ENCODE measurements at places on chromosomes 16 and 17.

DNA sequence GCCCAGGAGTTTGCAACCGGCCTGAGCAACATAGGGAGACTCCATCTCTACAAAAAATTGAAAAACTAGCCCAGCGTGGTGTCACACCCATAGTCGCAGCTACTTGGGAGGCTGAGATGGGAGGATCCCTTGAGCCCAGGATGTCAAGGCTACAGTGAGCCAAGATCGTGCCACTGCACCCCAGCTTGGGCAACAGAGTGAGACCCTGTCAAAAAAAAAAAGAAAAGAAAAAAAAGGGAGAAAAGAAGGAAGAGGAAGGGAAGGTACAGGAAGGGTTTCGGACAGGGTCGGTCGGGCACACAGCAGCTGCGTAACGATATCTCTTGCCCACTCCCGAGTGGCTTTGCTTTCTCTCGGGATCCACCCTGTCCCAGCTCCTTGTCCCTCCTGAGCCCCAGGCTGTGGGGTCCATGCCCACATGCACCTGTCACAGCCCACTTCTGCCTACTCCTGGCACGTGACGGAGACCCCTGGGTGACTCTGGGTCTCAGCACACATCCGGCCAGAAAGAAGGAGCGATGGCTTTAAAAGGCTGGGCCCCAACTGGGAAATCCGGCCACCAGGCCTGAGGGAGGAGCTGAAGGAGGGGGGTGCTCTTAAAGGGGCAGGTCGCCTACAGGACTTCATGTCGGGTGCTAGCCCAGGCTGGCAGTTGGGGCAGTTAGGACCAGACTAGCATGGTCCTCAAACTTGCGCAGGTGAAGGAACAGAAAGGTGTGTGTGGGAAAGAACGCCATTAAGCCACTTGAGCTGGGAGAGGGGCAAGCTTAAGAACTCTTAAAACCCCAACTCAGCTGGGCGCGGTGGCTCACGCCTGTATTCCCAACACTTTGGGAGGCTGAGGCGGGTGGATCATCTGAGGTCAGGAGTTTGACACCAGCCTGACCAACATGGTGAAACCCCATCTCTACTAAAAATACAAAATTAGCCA is at the start of gene GHDC:
Gene GHDC (minus strand): TSS at position 526 of the 931 bp plus-strand sequence. CDS start 913 bp downstream, outside the sequence.
- DNase-seq = peak; percentile 53

DNA sequence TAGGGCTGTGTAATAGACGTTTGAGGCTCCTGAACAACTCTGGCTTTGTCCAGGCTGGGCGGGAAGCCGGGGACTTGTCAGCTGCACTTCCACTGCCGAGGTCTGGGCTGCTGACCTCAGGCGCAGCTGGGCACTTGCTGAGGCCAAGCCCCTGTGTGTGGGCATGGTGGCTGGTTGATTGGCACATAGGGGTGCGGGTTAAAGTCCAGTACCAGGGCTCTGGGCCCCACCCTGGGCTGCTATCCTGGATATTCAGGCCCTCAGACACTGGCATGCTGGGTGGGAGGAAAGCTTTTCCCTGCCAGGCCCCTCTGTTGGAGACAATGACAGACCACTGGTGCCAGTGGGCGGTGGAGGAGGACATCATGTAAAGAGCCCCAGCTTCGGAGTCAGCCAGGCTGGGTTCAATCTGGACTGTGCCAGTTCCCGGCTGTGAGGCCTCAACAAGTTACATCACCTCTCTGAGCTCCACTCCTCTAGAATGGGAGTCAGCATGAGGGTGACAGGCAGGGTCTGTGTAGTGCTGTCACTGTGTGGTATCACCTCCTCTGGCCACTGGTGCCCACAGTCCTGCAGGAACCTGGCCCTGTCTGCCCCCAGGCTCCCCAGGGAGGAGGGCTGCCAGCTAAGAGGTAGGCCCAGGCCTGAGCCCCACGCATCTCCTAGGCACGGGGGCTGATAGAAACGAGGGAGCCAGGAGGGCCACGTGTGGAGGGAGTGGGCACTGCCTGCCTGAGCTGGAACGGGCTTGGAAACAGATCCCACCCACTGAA is 42.5 kb downstream of the PSME3IP1 start:
- DNase-seq = no peak

- no peak for DNase-seq
Measured at GRCh38 chr16:85670840-85671239, 17.9 kb downstream of the GINS2 start.

GRCh38 chr16:75053791-75054555 is 55.1 kb downstream of the ZNRF1 start:
- no peak for DNase-seq

DNA sequence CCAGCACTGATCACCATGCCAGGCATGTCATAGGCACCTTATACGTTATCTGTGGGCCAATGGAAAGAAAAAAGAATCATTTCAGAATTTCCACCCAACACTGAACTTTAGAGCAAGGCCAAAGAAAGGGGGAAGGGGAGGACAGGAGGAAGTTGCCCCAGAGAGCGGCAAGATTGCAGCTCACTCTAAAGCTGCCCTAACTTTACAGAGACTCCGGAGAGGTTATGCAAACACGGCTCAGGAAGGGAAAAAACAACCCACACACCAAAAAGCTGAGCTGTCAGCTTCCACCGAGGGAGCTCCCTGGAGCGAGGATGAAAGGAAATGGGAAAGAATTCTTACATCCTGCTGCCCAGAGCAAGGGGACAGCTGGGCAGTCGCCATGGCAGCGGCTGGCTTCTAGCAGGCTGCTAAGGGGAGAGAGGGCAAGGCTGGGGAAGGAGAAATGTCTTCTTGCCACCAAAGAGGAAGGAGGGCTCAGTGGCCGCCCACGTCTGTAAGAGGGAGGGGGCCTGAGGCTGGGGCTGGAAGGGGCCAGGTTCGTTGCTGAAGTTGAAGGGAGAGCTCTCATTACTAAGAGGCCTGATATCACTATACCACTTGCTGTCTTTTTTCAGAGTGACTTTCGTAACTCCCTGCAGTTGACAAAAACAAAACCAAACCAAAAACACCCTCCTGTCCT is 18.2 kb downstream of the COTL1 start:
- DNase-seq = no peak

All from stimulated activated CD4-positive, alpha-beta T cell treated with anti-CD3 and anti-CD28 coated beads, Interleukin-1b, Interleukin-23, amount 100 ng/mL, for 1 hour (primary cell).